Smooth muscle cell of trachea (primary cell): ENCODE measurements at places on chromosomes 3 and 15. TPM values are rescaled to one million over a fixed set of nuclear protein-coding genes. Genes with fewer than 3 reads are reported as not detected.

Gene CAMKV
- not detected in 2 replicates for total RNA-seq

Gene VGLL3
- total RNA-seq, result 25.7 and 55.6 TPM in 2 replicates

Gene PLSCR1
- total RNA-seq, result 70.4 and 85.7 TPM in 2 replicates

Gene CIB1
- total RNA-seq, result 28.9 and 31.9 TPM in 2 replicates

Gene TOP2B
- total RNA-seq, result 61.4 and 118 TPM in 2 replicates

Gene GATM
- 0.17 and 0.44 TPM in 2 replicates for total RNA-seq

Gene ADGRG7
- total RNA-seq, result not detected in 2 replicates

Gene WDR72
- total RNA-seq, result not detected in 2 replicates

Gene OR5K2
- total RNA-seq, result not detected in 2 replicates

Gene UCN2
- total RNA-seq, result 1.2 and 1.3 TPM in 2 replicates
